CD4-positive, alpha-beta T cell treated with Interferon gamma for 1 hour (primary cell): ENCODE measurements at places on chromosomes 2 and 18.

- DNase-seq: no peak
Observed at GRCh38 chr2:187519419-187520120, 34.7 kb downstream of the TFPI start.

DNA sequence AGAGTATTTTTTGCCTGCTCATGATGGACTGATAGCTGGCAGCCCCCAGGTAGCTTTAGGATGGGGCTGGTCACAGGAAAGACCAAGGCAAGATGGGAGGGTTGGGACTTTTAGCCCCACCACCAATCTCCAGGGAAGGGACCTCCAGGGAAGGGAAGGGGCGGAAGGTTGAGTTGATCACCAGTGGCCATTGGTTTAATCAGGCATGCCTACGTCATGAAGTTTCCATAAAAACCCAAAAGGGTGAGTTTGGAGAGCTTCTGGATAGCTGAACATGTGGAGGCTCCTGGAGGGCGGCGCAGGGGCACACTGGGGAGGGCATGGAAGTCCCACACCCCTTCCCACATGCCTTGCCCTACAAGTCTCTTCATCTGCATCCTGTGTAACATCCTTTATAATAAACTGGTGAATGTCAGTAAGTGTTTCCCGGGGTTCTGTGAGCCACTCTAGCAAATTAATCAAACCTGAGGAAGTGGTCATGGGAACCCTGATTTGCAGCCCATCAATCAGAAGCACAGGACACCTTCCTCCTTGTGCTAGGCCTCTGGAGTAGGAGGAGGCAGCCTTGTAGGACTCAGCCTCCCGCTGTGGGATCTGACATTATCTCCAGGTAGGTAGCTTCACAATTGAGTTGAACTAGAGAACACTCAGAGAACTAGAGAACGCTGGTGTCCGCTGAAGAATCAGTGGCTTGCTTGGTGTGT lies 30.3 kb downstream of the RAB31 start:
- DNase-seq: no peak

GRCh38 chr18:8303151-8303755 lies 306.0 kb upstream of the RAB12 start:
- DNase-seq: no peak

- DNase-seq: no peak
Observed at GRCh38 chr2:69013840-69014821, 1.2 kb downstream of the ANTXR1 start.

DNA sequence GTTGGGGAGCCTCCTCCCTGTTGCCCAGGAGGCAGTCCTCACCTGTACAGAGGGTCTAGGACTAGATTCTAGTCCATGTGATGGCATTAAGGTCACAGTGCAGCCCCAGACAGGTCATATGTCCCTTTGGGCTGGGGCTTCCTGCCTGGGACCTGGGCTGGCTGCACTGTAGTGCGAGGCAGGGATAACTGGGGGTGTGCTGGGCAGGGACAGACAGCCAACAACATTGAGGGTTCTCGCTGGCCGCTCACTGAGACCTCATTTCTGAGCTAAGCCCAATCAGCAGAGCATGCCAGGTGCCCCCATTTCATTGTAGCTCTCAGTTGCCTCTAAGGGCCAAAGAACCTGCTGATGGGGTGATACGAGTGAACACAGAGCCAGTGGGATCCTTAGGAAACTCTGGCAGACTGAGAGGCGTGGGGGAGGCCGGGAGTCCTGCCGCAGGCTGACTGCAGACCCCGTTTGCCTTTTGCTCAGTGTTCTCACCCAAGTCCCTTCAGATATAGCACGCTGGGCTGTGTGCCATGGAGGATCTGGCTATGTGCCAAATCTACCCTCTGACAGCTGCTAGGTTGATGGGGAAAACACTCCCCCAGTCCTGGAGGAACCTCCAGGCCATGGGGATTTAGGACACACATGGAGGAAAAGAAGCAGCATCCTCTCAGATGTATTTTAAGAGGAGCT lies 51.9 kb downstream of the DYSF start:
- no peak for DNase-seq

DNA sequence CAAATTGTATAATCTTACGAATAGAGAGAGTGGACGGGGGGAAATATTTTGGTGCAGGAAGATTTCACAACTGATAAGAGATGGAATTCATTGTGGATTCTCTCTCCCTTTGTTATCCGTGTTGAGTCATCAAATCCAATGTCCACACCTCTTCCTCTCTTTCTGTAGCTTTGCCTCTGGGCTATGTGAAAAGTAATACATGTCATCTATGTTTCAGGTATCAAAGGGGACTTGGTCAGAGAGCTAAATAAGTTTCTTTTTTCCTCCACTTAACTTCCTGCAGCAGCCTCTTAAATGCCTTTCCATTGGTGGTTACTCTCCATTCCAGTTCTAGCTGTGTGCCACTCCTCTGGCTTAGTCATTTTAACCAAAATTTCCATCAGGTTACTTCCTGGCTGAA lies 169.3 kb upstream of the NXPH2 start:
- no peak for DNase-seq

DNA sequence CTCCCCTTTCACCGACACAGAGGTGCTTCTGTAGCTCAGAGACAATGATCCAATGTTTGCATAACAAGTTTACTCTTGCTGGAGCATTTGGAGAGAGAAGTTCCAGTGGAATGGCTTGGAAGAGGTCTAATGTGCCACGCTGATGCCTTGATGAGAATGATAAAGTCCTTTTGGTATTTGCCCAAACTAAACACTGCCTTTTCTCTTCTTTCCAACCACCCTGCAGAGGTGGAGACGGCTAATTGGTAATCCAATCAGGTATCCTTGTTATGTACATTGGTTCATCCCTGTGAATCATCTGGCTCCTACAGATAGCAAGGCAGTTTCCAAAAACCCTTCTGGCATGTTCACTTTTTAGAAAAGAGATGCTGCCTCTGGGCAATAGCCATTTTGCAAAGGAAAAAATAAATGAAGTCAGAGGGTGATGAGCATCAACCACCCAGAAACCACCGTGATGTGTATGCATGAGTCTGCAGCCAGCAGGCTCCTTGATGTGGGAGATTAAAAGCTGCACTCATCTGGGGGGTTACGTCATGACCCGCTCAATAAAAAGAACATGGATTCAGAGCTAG lies 40.6 kb downstream of the KIAA2012 start:
- DNase-seq: no peak

DNA sequence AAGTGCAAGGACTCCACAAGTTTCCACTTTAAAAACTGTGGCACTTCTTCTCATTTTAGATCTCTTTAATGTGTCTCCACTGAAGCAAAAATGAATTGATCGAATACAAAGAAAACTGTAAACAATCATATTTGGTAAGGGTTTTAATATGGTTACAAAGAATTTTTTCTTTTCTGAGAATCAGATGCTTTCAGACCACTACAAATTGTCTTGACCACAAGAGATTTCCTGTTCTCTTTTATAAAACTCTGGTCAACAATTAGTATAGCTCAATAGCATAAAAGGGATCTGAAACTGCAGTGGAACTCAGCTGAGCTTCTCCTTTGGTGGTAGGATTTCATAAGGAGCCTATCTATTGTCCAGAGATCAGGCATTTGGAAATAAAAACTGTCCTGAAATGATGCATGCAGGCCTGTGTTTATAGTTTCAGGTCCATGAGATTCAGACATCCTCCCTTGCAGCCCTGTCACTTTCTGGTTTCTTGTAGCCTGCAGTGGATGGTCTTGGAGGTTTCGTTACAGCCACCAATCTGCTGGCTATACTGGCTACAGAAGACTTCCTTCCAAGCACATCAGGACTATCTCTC lies 120.0 kb downstream of the DOCK10 start:
- no peak for DNase-seq

DNA sequence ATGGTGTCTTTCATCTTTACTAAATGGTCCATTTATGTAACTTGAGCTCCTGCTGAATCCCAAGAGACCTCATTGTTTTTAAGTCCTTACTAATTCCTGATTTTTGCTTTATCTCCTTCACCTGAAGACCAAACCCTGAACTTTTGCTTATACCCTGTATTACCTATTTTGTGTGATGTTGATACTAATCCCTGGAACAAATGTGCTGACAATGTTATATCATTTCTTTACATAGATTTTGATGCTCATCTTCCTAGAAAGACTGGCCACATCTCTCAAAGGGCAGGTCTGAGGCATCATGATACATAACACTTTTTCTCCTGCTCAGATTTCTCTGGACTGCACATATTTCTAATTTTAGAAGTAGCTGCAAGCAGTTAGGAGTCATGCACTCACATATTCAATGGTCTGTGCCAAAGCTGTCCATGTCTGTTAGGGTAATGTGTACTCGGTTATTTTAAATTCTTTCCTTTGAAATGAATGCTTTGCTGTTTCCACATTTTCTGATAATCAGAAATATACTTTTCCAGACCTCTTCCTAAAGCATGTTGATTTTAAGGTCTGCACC lies 427.9 kb upstream of the HNRNPA3 start:
- no peak for DNase-seq

- no peak for DNase-seq
Observed at GRCh38 chr2:11631462-11631861, 38.5 kb downstream of the NTSR2 start.

DNA sequence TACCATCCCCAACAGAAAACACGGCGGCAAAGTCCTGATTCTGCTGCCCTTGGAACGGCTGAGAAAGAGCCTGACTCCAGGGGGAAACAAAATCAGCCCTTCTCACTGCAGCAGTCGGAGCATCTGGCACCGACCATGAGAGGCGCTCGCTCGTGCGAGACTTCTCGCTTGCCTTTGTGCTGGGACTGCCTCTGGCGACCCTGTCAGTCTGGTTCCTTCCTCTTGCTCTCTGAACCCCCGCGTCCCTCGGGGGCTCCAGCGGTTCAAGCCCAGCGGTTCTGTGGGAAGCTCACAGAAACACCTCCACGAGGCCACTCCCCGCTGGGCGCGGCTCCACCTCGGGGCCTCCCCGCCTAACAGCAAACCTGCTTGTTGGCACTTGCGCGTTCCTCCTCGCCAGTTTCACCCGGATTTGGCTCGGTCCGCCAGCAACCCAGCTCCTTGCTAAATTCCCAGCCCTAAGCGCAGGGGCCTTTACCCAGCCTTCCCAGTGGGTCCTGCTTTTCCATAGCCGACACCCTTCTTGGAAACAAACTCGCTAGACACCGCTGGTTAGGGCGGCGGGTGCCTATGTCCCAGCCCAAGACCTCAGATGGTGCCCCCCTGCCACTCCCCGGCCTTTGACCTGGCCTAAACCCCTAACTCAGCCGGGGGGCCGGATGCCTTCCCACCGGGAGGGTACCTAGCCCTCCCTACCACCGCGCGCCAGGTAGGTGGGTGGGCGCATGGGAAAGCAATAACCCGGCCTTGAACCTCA lies 2.2 kb downstream of the RND3 start:
- no peak for DNase-seq

DNA sequence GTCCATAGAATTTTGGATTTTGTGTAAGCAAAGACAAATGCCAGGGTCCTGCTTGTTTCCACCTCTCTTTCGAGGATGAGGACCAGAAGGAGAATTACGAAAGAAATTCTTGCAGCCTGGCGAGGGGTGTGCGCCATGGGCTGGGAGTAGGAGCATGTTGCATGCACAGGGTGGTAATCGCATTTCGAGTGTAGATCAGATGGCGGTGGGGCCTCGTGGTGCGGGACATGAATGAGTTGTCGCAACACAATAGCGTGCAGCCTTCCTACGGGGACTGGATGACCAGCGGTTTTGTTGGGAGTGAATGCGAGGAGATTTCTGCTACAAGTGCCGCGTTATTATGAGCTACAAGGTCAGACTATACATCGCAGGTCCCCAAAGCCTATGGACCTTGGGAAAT lies 4.2 kb upstream of the EN1 start:
- DNase-seq: no peak

DNA sequence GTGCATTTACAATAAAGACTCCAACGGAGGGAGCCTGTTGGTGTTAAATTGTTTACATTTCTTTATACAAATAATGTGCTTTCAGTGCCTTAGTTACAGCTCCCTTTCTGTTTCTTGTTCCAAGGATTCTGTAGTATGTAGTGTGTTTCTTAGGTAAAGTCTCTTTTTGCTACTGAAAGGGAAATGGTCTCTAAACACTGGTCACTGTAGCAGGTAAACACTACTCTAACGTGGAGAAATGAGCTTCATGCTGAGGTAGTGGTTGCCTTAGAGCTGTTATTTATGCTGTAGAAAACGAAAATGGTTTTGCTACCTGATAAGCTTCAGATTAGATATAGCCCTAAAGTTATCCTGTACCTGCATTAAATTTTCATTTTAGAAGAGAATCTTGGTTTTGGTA lies 163.6 kb downstream of the CAPN13 start:
- no peak for DNase-seq

DNA sequence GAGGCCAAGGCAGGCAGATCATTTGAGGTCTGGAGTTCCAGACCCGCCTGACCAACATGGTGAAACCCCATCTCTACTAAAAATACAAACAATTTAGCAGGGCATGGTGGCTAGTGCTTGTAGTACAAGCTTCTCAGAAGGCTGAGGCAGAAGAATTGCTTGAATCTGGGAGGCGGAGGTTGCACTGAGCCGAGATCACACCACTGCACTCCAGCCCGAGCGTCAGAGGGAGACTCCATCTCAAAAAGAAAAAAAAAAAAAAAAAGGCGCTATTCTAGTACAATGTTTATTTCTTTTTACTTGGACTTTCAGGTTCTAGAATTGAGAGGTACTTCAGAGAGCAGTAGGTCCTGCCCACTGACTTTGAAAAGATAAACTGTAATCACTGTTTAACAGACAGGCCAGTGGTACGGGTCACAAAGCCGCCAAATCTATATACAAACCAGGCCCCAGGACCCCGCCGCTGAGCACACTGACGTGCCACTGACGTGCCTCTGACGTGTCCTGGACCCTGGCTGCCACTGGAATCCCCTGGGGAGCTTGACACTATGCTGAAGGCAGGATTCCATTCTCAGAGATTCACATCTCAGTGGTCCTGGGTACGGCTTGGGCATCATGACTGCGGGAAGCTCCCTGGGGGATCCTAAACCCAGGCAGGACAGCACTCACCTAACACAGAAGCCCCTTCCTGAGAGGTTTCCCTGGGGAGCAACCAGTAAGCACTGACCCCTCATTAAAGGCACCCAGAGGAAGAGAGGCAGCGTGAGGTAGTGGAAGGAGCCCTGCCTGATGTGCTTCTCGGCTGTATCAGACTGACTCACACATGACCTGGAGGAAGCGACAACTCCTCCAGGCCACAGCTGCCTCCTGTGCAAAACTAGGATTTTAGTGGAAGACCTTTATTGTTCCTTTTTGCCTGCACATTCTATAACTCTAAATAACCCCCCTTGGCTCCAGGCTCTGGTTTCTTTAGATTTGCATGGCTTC lies 197.8 kb upstream of the MEIS1 start:
- DNase-seq: no peak

GRCh38 chr2:206955253-206955652 lies 15.9 kb downstream of the CPO start:
- DNase-seq: no peak
